HuH-7 (cell line): ENCODE measurements at places on chromosomes 5 and 9.

- no peak for DNase-seq
Observed at GRCh38 chr9:27412081-27412480, 112.0 kb upstream of the IFNK start.

GRCh38 chr9:82188817-82189216 is 200.2 kb downstream of the SPATA31D1 start:
- DNase-seq: no peak

DNA sequence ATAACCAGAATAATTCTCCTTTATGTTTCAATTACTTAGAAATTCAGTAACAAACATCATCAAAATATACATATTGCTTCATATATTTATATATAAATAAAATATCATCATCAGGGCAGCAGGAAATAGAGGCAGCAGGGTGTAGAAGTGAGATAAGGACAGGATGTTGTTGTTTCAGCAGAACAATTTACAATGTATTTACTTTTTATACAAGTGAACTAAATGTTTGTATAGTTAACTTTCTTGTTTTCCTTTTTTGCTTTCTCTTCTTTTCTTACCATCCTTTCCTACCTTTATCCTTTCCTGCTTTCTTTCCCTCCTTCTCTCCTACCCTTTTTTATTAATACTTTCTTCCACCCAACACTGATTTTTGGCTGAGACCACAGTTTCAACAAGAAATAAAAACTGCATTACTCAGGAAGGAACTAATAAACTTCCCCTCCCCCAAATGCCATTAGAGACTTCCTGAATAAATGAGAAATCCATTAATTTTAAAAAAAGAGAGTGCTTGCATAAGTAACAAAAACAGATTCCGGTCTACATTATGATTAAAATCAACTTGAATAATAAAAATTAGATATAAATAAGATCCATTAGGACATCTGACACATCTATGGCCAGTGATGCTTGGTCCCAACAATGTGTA is 159.8 kb upstream of the ACOT12 start:
- DNase-seq: no peak

- DNase-seq: no peak
Observed at GRCh38 chr9:99385814-99386279, 163.8 kb downstream of the SEC61B start.

DNA sequence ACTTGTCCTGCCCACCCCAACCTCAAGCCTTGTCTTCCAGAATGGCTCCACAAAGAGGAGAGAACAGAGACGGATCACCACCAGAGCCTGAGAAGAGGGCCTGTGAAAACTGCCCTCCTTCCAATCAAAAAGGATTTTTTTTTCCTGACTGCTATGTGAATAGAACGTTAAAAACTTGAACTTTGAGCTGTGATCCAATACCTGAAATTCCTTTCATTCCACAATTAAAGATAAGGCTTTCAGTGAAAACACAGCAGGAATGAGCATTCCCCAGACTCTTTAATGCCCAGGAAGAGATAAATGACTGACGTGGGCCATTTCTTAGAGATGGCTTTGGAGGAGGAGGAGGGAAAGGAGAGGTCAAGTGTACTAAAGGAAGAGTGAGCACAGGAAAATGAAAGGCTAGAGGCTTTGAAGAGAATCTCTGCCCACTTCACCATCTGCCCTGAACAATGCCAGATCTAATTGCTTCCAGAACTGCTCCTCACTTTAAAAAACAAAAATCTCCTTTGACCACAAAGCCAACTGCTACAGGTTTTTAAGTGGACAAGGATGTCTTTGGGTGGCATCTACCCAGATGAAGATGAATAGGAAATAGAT is 177.9 kb upstream of the MAP3K1 start:
- no peak for DNase-seq

DNA sequence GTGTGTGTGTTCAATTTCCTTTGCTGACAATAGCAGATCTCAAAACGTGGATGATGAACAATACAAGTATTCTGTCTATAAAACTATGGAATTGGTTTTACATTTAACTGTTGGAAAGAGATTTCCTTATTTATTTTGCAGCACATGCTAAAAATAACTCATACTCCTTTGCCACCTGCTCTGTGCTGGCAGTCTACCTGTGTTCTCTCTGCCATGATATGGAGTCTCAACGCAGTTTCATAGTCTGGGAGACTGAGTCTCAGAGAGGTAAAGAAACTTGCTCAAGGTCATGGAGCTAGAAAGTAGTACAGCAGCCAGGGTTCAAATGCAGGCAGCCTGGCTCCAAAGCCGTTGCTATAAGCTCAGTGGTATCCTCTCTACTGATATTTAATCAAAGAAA is 466.0 kb upstream of the DAP start:
- DNase-seq: no peak

DNA sequence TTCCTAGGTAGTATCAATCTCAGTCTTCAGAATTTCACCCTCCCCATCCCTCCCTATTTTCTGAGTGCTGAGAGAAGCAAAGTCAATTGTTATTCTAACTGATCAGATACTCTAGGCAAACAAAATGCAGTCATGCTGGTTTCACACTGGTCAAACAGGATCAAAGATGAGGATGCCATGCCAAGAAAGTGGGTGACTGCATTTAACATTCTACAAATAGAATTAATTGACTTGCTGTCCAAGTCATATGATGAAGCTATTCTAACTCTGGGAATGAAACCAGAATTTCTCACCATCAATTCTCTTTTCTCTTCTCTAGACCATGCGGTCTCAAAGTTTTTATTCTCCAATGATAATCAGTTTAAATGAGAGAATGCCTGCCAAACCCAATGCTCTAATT is 112.5 kb downstream of the CTNND2 start:
- DNase-seq: no peak

- DNase-seq: no peak
Observed at GRCh38 chr5:149113669-149114068, 27.6 kb upstream of the ABLIM3 start.

- no peak for DNase-seq
Observed at GRCh38 chr5:56656846-56657726, 158.3 kb upstream of the MAP3K1 start.

GRCh38 chr5:64814073-64814472 is 45.3 kb downstream of the CWC27 start:
- DNase-seq: no peak

GRCh38 chr9:119839888-119840287 is 470.7 kb upstream of the BRINP1 start:
- no peak for DNase-seq

DNA sequence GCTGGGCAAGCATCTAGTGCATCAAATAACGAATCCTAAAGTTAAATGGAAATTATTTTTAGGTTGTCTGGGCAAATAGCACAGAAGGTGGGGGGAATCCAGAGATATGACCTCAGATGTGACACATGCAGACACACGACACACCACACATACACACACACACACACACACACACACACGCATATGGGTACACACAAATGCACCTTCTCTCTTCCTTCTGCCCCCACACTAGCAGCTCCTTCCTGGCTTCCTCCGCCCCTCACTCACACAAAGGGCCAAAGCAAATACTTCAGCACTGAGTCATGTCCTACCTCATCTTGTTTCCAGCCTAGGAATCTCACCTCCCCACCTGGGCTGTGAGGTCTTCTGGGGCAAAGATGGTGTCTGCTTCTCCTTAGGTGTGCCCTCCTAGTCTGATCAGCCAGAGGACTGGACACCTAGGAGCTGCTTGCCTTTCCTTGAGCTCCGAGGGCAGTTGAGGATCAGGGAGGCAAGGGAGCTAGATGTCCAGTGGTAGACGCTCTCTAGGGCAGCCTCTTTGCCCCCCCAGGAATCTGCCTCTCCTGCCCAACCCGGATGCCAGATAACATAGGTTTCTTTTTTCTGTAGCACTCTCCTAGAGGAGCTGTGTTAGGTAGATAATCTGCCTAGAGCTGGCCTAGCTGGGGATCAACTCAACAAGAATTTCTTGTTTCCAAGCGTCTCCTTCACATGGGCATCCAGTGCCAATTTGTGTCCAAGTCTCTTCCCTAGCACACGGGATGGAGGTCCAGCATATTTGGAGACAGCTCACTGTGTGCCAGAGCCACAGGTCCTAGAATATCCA is 14.3 kb upstream of the JADE2 start:
- DNase-seq: no peak

GRCh38 chr5:443239-444151 is 519 bp downstream of the EXOC3 start:
- peak; percentile 43 for DNase-seq

DNA sequence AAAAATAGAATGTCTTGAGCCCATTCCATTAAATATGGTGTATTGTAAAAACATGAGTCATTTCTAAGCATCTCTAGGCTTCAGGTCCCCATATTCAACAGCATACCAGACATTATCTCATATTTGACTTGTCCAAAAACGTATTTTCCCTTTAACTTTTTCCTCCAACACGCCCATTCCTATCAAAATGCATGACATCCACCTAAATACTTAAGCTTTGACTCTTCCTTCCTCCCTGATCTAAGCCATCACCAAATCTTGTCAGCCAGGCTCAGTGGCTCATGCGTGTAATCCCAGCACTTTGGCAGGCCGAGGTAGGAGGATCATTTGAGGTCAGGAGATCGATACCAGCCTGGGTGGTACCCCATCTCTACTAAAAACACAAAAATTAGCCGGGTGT is 23.9 kb downstream of the VCP start:
- no peak for DNase-seq

DNA sequence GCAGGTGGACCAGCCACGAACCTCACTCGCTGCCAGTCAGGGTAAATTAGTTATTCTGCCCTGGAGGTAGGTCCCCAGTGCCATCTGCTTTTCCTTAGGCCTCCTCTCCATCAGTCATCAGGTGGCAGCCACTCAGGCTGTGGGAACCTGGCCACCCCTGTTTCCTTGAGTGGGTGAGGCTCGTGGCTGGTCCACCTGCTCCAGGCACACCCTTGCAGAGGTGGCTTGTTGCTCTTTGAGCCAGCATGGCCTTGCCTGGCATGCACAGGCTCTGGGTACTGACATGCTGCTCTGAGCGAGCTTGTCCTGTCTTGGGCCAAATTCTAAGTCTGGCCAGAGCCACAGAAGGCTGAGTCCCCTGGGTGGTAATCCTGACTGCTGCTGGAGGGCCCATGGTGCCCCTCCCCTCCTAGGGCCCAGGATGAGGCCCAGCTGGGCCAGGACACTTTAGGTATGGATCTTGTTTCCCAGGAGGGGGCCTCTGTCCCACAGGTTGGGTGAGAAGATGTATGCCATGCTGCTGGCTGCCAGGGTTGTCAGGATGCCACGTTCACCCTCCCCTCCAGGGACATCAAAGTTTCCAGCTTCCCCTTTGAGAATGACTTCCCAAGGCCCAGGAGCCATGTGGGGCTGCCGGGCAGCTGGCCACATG is 17.0 kb upstream of the ZNF484 start:
- DNase-seq: no peak

GRCh38 chr5:111935009-111935408 is 178.0 kb upstream of the NREP start:
- no peak for DNase-seq

- no peak for DNase-seq
Observed at GRCh38 chr5:67028371-67028770, 168.2 kb downstream of the CD180 start.

- DNase-seq: no peak
Observed at GRCh38 chr5:139196296-139196956, 1.7 kb downstream of the SIL1 start.

DNA sequence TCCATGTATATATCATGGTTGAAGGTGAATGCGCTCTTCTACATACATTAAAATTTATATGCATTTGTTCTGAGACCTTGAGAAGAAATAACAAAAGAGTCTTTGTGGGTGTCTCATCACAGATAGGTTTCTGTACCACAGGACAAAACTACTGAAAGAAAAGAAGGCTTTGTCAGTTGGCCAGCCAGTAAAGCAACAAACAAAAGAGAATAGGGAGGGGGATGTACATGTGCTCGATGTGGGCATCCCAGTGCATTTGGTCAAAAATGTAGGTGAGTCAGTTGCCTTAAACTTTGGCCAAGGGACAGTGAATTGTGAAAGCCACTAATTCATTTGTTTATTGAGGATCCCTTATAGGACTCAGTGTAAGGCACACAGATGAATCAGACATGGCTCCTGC is 13.3 kb downstream of the RBM18 start:
- no peak for DNase-seq
